Activated T-cell treated with anti-CD3 and anti-CD28 coated beads for 1 hour (primary cell): ENCODE measurements at places on chromosomes 3 and 15.
A peak's percentile ranks its signal among the peaks of the same experiment; 100 is the strongest.

DNA sequence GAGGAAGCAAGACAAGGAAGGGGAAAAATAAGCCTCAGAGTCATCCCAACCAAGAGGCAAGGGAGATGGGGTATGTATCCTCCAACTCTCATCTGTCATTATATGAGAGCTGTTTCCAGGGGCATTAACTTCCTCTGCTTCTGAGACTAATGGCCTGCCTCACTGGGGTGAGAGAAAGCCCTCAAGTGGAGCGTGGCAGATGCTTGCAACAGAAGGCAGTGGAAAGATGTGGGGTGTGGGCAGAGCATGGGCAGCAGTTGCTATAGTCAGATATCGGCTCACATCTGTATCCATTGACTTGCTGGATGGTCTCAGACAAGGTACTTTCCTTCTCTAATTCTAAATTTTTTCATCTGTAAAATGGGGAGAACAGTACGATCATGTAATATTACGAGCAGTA is 81.7 kb upstream of the PLCL2 start:
- no peak for DNase-seq

DNA sequence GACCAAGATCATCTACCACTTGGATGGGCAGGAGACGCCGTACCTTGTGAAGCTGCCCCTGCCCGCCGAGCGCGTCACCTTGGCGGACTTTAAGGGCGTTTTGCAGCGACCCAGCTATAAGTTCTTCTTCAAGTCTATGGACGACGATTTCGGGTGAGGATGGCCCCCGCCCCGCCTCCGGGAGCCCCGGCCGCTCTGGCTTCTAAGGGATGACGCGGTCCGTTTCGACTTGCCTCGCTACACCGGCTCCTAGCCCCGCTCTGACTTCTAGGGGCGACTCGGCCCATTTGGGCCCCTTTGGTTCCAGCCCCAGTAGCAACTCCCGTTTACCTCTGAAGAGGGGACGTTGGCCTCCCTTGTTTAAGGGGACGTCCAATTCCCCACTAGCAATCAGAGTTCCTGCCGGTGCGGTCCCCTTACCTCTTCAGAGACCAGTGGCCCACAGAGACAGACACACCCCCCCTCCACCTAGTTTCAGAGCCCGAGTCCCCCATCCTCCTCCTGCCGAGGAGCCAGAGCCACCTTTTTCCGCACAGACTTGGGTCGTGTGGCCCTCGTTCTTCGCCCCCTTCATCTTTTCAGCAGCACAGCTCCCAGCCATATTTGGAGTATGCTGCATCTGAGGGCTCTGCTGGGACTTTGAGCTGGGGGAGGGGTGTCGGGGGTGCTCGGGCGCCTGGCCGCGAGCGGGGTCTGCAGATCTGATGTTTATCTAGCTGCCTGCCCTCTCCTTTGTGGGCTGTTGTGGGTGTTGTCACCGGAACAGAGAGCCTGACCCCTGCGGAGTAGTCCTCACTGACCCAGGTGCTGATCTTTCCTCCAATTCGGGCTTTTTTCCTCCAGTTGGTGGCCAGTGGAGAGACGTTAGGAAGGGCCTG is 706 bp downstream of the DVL3 start:
- DNase-seq, result peak; percentile 24

DNA sequence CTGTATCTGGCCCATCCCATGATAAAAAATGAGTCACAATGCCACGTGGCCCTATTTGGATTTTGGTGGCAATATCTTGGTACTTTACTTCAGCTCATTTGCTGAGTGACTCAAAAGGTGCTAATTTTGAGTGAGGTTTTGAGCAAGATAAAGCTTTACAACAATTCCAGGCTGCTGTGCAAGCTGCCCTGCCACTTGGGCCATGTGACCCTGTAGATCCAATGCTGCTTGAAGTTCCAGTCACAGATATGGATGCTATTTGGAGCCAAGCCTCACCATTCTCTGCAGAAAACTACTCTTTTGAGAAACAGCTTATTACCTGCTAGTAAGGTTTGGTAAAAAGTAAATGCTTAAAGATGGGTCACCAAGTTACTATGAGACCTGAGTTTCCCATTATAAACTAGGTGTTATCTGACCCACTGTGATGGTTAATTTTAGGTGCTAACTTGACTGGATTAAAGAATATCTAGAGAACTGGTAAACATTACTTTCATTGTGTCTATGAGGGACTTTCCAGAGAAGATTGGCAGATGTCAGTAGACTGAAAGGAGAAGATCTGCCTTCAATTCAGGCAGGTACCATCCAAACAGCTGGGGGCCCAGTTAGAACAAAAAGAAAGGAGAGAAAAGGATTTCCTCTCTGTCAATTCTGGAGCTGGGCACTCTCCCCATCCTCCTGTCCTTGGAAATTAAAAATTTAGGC is 1083.9 kb downstream of the DIPK2A start:
- DNase-seq, result no peak

DNA sequence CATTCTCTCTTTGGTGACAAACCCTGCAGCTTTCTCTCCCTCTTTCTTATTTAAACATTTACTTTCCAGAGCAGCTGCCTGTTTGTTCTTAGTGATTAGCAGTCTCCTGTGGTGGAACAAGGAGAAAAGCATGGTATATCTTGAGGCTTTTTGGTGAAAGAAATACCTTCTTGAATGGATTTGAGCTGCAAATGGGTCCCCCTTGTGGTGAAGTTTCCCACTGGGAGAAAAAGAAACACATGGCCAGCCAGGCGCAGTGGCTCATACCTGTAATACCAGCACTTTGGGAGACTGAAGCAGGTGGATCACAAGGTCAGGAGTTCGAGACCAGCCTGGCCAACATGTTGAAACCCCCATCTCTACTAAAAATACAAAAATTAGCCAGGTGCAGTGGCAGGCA is 48.3 kb upstream of the ACP3 start:
- DNase-seq, result no peak

DNA sequence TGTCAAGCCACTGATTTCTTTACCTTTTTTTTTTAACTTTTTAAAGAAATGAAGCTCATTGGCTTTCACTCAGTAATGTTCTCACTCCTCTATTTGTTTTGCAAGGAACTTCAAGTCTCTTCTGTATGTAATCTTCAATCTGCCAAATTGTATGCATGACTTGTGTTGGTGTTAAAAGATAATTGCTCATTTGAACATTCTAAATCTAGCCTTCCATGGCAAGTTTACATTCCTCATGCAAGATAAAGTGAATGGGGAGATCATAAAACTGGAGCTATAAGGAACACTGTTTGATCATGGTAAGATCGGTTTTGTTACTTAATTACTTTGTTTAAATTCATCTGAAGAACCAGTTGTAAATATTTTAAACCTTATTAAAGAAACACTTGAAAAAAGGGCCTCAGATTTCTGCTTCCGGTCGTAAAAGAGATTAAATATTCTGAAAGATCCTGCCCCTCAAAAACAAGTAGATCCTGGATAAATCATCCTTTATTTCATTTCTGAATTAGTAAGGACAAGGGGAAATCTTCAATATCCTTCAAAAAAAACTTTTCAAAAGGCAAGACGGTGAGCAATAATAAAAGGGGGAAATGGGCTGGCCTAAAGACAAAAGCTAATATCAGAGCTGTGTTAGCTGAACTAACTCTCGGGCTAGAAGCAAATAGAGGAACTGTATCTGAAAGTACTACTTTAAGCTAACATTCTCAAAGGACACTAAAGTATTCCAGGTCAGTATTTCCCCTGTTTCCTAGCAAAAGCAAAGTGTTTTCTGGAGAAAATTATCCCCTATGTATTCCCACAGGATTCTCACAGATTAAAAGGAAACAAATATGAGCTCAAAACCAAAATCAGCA is 107.0 kb upstream of the ATP11B start:
- no peak for DNase-seq

DNA sequence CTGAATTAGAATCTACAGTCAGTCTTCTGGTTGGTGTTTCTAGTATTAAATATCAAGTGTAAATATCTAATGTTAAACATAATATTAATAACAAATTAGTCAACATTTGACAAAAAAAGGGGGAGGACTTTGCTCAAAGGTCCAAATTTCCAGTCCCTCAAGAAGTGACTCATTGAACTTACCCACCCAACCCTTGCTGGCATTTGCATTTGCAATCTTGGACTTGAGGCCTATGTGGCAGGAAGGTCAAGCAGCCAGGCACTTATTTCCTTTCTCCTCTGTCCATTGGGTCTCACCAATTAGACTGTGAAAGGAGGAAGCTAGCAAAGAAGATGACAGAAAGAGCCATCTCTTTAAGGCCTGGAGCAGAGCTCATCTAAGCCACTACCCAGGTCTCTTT is 174.0 kb downstream of the THRB start:
- no peak for DNase-seq

GRCh38 chr3:168239287-168239686 is 143.6 kb upstream of the GOLIM4 start:
- no peak for DNase-seq

DNA sequence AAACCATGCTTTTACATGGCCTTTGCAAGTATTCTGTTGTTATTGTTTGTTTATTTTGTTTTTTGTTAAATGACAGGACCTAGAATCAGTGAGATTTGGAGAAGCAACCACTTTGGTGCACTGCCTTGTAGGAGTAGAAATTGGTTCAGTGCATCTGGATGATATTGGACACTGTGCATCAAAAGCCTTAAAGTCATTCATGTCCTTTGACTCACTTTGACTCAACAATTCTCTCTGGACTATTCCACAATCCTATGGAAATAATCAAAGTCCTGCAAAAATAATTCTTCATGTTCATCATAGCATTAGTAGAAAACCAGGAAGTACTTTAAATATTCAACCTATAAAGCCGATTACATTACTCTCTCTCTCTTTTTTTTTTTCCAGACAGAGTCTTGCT is 224.8 kb downstream of the ABHD5 start:
- DNase-seq, result no peak

- DNase-seq, result no peak
Observed at GRCh38 chr15:58292751-58293175, 139.0 kb upstream of the LIPC start.

GRCh38 chr3:56918111-56918568 is 116.4 kb upstream of the ARHGEF3 start:
- no peak for DNase-seq

DNA sequence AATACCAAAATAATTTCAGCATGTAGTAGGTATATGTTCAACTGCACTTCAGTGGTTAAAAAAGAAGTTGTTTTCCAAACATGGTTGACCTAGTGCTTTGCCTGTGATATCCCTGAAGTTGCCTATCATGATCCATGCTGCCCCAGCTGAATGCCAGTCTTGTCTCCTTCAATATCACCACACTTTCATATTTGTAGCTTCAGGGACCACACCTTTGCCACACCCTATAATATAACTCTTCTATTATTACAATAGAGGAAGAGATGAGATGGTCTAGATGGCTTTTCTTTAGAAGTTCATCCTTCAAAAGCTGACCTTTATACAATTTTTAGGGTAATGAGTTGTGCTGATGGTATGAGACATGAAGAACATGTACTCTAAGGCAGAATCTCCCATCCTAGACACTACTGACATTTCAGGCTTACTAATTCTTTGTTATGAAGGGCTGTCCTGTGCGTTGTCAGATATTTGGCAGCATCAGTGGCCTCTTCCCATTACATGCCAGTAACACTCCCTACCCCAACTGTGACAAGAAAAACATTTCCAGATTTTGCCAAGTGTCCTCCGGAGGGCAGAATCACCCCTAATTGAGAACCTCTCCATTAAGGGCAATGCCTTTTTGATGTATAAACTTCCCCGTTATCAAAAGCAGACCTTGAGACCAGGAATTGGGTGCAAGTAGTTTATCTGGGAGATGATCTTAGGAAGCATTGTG is 76.2 kb upstream of the PLCL2 start:
- no peak for DNase-seq

DNA sequence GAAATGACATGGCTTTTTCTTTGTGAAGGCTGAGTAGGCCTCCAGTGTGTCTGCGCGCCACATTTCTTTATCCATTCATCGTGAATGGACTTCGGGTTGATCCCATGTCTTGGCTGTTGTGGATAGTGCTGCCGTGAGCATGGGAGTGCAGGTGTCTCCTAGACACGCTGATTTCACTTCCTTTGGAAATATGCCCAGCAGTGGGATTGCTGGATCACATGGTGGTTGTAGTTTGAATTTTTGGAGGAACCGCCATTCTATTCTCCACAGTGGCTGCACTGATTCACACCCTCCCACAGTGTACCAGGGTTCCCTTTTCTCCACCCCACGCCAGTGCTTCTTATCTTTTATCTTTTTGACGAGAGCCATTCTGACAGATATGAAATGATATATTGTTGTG is 171.7 kb downstream of the NSMCE3 start:
- no peak for DNase-seq

DNA sequence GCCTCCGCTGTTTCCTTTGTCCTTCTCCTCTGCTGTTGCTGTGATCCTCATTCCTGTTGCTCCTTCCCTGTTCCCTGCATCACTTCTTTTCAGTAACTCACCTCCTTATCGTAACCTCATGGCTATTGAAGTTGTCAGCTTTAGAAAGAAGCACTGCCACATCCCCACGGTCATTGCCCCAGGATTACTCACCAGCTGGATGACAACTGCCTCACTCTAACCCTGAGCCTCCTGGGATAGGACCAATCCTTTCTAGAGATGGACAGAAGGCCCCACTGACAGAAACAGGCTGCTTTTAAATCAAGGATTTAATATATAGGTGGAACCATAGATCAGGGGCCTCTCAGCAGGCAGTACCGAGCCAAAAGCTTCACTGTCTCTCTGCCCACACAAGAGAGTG is 4.1 kb downstream of the FHIT start:
- no peak for DNase-seq

GRCh38 chr3:111653766-111654165 is 58.6 kb upstream of the ZBED2 start:
- no peak for DNase-seq

- no peak for DNase-seq
Observed at GRCh38 chr15:50210462-50211157, 28.6 kb downstream of the SLC27A2 start.

DNA sequence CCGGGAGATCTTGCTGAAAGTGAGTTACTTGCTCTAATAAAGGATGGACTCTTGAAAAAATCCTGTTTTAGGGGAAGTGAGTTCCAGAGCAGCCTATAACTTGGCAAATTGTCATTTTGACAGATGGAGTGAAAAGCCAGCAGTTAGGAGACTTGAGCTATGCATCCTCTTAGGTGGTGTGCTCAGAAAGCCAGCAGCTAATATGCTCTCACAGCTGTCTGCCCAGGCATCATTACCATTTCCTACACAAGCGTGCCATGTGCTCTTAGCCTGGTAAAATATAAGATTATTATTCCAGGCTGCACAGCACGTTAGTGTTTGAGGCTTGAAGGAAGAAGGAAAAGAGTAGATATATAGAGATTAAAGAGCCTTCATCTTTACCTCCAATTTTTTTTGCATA is 151.0 kb downstream of the CHL1 start:
- no peak for DNase-seq
